ENCODE measurements at places on chromosomes 3 and 15.

- DNase-seq, result no peak
Measured at GRCh38 chr3:112709911-112710310, 69.0 kb upstream of the CCDC80 start.

- peak; percentile 66 for DNase-seq
Measured at GRCh38 chr3:196207833-196208607, 3.2 kb downstream of the ZDHHC19 start.

DNA sequence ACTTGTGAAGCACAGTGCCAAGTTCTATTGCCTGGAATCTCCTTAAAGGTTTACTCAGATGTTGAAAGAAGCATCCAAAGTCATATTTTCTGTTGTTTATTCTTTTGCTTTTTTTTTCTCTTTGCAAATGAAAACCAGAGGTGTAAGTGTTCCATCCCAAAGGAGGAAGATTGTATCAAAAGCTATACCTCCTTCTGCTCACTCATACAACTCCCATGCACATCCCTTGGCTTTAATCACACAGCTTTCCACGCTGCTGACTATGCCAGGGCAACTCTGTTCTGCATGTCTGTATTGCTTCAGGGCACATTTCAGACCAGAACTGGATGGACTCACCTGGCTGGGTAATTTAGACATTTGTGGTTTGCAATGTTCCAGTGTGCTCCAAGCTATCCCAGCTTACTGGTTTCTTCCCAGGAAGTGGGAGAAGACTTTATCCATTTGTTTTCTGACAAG, 399.6 kb upstream of the TBL1XR1 start:
- DNase-seq, result no peak

DNA sequence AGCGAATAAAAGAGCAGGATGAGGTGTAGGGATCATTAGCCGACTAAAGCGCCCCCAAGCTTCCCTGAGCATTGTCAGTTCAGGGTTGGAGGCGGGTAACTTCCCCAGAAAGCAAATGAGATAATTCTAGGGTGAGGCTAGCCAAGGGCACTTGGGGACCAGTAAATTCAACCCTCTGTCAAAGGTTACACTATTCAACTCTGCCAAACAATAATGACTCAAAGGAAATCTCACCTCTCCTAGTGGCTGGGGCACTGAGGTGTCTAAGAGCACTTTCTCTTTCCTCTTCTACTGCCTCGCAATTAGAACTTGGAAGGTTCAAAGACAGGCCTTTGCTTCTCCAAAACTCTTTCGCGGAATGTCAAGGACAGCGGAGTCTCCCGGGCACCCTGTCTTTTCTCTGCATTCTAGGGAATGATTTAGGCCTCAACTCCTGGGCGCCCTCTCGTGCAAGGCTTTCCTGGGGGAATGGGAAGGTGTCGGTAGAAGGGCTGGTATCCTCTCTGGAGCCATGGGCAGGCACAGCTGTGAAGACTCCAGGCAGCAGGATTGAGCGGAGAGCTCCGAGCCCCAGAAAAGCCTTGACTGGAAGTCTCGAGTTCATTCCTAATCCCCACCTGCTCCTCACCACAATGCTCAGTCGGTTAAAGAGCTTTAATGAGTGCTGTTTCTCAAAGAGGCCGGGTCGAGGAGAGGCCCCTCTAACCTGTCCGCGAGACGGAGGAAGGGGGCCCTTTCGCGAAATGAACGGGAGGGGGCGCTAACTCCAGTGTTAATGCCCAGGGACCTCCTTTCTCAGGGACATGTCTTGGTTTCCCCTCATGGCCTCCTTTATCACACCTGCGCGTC, 21.9 kb downstream of the ZIC4 start:
- DNase-seq, result no peak

DNA sequence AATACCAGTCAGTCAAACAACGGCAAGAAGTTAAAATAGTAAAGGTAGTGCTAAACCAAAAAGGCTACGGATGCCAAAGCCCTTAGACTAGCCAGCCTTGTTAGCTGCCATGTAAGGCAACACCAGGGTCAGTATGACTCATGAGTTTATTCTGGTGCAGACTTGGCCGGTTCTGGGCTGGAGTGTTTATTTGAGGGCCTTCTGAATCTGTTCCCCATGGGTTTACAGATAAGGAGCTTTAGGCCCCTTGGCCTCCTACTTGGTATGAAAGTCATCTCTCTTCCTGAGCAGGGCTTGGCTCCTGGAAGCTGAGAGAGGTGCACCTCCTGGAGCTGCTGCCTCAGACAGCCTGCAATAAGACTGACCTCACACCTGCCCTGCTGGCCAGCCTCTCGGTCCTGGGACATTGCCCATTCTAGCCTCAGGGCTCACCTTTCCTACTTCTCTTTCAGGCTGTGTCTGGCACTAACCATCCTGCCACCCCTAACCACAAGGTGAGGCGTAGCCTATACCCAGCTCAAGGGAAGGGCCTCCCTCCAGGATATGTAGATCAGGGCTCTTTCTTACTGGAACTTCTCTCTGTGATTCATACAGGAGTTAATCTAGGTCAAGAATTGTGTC, 10.4 kb upstream of the RTP1 start:
- no peak for DNase-seq

- DNase-seq, result no peak
Measured at GRCh38 chr3:105851176-105851575, 17.6 kb downstream of the CBLB start.

GRCh38 chr15:71111950-71112349, 3.3 kb upstream of the THSD4 start:
- no peak for DNase-seq

- no peak for DNase-seq
Measured at GRCh38 chr15:61088675-61089074, 140.4 kb downstream of the RORA start.

Data from CD4-positive, alpha-beta T cell treated with Interleukin-6 at 100 ng/mL for 8 hours (primary cell).